ENCODE measurements at places on chromosomes 3 and 15. TPM values are rescaled to one million over a fixed set of nuclear protein-coding genes. Genes with fewer than 3 reads are reported as not detected.

GRCh38 chr3:171851660-171852058 lies 8.5 kb downstream of the TMEM212 start:
- peak; percentile 82 for DNase-seq

DNA sequence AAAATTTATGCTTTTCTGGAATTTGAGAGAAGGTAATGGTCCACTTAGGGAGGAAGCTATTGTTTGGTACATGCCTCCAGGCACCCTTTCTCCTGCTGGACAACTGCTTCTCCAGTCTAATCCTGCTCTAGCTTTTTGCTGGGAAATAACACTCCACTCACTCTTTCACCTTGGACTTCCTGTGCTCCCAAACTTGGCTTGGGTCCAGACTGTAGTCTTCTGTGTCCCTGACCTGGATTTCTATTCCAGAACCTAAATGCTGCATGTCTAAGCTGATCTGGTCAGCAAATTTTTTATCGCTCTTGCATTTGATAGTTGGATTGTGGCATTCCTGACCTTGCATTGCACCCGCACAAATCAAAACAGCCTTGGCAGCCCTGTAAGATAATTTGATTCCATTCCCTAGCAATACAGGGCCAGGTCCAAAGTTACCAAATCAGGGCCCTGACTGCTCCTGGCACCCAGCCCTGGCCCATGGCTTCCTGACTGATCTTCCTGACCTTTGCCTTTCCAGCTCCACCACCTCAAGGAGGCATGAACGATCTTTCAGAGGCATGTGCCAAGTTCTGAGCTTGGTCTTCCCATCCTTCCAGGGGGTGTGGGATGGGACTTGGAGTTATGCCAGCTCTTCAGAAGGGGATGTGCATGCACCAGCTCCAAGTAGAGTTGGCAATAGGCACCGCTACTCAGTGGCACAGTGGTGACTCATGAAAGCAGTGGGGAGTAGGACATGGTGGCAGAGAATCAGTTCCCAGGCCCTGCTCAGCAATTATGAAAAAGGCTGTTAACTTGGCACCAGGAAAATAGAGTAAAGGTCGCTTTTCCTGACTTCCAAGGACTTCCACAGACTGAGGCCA lies 43.9 kb upstream of the GOLGA8J start:
- peak; percentile 17 for DNase-seq

GRCh38 chr3:172467170-172467824 lies 19.0 kb upstream of the GHSR start:
- DNase-seq = peak; percentile 53

The SCG5 gene
- total RNA-seq = 1.6 TPM

The VGLL3 gene
- 1.3 TPM for total RNA-seq
